ENCODE measurements at places on chromosomes 7 and 10. TPM values are rescaled to one million over a fixed set of nuclear protein-coding genes. Genes with fewer than 3 reads are reported as not detected.

VWC2 gene
- total RNA-seq, result not detected

KEL gene
- 0.71 TPM for total RNA-seq

KIF11 gene
- total RNA-seq, result 2.0 TPM

ACSL5 gene
- 36.2 TPM for total RNA-seq

FFAR4 gene
- total RNA-seq, result not detected

LIPJ gene
- total RNA-seq, result 0.39 TPM

RBM20 gene
- total RNA-seq, result not detected

PPP1R17 gene
- 0.20 TPM for total RNA-seq

LYZL1 gene
- total RNA-seq, result not detected

HERPUD2 gene
- total RNA-seq, result 54.6 TPM

EGFR gene
- total RNA-seq, result not detected

TFR2 gene
- 8.3 TPM for total RNA-seq

HNRNPF gene
- total RNA-seq, result 161 TPM

TMEM176B gene
- 0.25 TPM for total RNA-seq

CYP26C1 gene
- total RNA-seq, result 0.19 TPM

TUBAL3 gene
- not detected for total RNA-seq

MAPK8 gene
- 51.5 TPM for total RNA-seq

PNLIPRP3 gene
- not detected for total RNA-seq

TMEM236 gene
- total RNA-seq, result 0.27 TPM

STAMBPL1 gene
- total RNA-seq, result 64.2 TPM

FZD8 gene
- 1.7 TPM for total RNA-seq

LLCFC1 gene
- total RNA-seq, result not detected

PARG gene
- total RNA-seq, result 50.2 TPM

TCERG1L gene
- total RNA-seq, result not detected

TMEM229A gene
- not detected for total RNA-seq
